Fibroblast of skin of scalp (primary cell): ENCODE measurements at places on chromosomes 1 and 21.

DNA sequence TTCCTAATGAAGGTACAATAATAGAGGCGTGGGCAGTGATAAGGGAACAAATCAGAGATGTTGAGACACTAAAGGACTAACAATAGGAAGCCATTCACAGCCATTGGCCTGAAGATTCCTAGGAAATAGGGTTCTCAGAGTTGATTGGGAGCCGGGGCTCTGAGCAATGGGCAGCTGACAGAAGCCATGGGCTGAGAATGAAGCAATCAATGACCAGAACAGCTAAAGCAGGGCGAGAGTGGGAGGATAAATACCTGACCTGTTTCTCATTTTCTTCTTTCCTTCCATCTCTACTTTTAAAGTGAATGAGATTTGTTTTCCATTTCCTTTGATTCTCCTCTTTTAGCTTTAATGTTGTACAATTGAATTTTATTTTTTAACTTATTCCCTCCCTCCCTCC, 774.7 kb upstream of the ADGRL4 start:
- no peak for DNase-seq

GRCh38 chr1:16198444-16199156, 13.9 kb downstream of the ARHGEF19 start:
- no peak for DNase-seq

DNA sequence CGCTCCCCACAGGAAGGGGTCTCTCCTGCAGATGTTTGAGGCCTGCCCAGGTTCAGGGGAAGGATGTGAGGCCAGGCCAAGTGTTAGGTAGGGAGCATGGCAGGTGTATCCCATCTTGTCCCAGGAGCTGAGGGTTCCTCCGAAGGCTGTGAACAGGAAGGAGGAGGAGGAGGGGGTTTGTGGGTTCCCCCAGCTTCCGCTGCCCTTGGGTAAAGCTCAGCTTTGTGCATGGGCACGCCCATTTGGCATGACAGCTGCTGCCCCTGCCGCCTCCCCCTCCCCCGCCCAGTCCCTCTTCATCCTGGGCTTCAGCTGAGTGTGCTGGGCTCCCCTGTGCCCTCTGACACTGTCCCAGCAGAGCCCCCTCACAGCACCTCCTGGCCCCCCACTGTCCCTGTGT, 25.5 kb downstream of the TNFRSF8 start:
- no peak for DNase-seq

- DNase-seq, result no peak
Observed at GRCh38 chr1:161218301-161219077, 3.4 kb downstream of the FCER1G start.

GRCh38 chr1:241808265-241808664, 39.7 kb upstream of the EXO1 start:
- DNase-seq, result no peak

DNA sequence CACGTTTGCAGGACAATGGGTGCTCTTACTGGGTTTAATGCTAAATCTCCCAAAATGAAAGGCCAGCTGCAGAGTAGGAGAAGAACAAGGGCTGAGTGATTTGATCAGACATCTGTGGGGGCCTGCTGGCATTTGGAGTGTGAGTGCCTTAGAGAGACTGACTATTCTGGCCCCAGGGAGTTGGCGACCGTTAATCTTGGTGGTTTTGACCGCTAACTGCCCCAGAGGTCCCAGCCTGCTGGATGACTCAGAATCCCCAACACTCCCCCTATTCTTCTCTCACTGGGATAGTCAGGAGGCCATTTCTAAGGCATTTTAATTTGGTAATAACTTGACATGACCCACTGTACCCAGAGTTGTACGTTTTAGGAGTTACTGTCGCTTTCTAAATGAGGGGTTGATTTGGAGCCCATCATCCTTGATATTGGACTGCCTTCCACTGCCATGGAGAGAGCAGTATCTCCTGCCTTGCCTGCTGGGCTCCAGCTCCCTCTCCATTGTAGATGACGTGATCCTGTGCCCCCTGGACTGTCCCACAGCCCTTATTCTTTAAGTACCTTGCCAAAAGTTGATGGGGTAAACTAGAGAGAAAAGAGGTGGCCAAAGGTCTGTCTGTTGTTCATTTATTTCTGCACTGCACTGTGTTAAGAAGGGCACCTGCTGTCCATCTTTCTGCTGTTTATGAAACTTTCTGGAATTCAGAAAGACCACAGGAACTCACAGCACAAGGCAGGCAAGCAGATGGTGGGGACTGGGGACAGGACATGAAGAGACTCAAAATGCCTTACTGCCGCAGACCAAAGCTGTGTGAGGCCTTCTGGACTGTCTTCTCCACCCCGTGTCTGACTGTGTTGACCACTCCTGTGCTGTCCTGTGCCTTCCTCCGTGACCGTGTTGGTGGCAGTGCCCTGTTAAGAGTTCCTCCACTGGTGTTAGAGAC, 98.2 kb upstream of the ARTN start:
- peak; percentile 86 for DNase-seq

DNA sequence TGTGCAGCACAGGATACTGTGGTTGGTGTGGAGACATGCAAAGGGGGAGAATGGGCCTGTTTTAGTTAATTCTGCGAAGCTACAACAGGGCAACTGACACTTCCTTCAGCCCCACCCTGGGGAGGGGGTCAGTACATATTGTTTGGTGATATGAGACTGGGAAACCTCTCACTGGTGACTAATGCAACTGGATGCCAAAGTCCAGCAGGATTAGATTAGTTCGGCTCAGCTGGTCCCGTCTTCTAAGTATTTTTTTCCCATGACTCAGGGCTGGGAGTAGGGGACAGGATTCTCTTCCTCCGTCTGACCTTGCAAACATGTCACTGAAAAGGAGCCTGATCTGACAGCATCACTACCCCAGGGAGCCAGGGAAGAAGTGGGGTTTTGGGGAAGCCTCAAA, 43.0 kb downstream of the PLXNA2 start:
- DNase-seq, result peak; percentile 96

- no peak for DNase-seq
Observed at GRCh38 chr1:245538671-245539070, 383.9 kb downstream of the KIF26B start.

DNA sequence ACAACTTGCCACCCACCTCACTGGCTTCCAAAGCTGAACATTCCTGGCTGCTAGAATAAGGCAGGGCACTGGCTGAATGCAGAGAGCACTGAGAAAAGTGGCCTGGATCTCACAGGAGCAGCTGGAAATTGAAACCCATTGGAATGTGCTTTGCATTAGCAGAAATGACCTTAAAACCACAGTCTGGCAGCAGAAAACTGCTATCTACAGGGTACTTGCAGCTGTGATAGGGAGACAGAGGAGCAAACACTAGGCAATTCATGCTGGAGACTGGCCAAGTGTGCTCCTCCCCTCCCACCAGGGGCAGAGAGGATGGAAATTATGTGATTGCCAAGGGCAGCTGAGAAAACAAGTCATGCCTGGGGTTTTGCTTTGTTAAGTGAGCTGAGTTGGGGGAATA, 47.2 kb downstream of the HSD3B1 start:
- peak; percentile 76 for DNase-seq

DNA sequence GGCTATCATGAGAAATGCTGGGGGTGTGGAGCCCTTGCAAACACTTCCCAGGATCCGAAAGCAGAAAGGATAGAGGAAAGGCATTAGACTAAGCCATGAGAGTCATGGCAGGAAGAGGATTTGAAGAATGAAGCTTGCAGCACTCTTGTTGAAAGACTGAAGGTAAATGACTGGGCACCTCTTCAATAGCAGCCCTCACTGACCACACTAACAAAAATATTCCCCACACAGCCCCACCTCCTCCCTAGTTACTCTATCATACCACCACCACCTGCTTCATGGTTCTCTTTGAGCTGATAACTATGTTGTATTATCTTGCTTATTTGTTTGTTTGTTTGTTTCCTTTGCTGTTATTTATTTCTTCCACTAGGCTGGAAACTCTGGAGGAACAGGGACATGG, 13.2 kb upstream of the ATP1A1 start:
- DNase-seq, result no peak

DNA sequence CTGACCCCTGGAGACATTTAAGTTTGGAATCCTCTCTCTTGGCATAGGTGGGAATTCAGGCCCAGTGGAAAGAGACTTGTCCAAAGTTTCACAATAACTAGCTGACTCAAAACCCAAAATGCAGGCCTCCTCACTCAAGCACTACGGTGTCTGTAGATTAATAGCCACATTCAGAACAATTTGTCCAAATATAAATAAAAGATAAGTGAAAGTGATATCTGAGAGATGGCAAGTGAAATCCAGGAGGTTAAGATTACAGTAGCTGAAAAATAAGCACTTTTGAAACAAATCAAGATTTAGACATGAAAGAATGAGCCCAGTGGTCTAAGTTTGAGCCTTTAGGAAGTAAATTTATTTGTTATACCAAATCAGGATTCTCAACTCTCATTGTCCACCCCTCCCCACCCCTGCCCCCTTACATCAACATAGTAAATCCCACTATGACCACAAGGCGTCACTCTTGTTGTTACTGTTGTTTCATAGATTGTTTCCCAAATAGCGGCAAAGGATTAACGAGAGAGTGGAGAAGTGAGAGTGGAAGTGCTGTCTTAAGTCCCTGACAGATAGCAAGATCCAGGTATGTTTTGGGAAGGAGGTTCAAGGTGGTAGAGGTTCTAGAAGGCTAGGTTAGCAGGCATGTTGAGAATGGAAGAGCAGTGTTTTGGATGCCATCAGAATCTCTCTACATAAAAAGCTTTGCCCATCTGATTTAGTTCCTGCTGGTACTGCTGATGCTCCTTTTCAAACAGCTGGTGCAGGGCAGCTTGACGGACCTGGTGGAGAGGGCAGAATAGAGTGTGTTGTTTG, 7.1 kb upstream of the TPM3 start:
- peak; percentile 64 for DNase-seq

DNA sequence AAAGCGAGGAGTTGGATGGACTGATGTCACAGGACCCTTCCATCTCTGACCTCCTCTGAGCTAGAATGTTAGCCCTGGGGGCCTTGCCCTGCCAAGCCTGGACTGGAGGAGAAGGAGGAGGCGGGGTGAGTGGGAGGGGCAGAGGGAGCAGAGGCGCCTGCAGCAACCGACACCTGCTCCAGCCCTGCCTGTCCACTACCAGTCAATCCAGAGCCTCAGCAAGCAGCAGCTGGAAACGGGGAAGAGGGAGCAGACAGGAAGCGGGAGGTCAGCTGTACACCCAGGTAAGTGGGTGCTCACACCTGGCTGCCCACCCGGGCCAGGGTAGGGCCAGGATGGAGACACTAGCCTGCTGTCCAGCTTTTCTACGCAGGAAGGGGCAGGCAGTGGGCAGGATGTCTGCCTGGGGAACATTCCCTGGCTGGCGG, at the start of gene IGFN1:
Gene IGFN1 (plus strand): TSS at position 201 of the 428 bp plus-strand sequence. CDS start 2,470 bp downstream, outside the sequence.
- no peak for DNase-seq

DNA sequence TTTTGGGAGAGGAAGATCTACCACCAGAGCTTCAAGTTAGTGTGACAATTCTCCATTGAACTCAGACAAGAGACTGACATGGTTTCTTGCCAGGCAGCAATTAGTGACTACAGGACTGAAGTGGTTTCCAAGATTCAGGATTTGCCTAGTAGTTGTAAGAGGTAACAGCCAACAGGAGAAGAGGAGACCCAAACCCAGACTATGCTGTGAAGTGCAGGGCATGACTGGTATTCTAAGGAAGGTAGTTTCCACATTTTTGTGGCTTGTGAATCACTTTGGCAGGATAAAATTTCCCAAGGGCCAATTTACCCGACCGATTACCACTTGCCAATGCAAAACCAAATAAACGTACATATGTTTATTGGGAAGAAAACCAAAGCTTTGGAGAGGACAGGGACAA, 14.7 kb upstream of the RAP1A start:
- peak; percentile 63 for DNase-seq

- DNase-seq, result no peak
Observed at GRCh38 chr1:97570691-97571090, 350.1 kb downstream of the DPYD start.

GRCh38 chr1:68051475-68051874, 1.0 kb upstream of the DIRAS3 start:
- peak; percentile 78 for DNase-seq

GRCh38 chr1:31549809-31550620, 26.3 kb upstream of the TINAGL1 start:
- no peak for DNase-seq

GRCh38 chr1:232970508-232970907, 20.1 kb downstream of the NTPCR start:
- no peak for DNase-seq

GRCh38 chr1:160460683-160461287, 60.4 kb downstream of the VANGL2 start:
- no peak for DNase-seq

DNA sequence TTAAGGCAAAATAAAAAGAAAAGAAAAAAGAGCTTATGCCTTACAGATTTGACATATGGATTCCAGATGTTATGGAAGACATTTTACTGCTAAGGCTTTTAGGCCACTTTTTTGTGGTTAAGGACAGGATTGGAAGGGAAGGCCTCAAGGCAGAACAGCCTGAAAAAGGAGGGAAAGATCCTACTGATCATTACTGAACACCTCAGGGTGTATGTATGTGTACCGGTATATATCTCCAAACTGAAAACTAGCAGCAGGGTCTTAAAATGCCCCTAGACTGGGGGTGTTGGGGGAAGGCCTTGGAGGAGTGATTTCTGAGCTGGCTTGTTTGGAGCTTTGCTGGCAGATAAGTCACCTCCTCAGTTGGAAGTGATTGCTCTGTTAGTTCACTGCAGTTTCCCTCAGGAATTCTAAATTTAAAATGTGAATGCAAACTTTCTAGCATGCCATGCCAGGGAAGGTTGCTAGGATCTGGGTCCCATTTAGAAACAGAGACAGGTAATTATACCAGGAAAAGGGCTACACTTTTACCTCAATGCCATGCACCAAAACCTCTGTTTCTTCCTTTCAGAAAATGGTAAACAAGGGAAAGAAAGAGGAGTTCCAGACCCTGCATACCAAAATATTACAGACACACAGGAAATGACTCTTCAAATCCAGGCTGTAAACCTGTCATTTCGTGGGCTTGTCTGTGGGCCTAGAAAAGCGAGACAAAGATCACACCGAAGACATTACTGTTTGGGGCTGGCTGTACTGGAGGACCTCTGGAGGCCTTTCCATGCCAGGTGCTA, 15.0 kb downstream of the C1orf52 start:
- peak; percentile 43 for DNase-seq

DNA sequence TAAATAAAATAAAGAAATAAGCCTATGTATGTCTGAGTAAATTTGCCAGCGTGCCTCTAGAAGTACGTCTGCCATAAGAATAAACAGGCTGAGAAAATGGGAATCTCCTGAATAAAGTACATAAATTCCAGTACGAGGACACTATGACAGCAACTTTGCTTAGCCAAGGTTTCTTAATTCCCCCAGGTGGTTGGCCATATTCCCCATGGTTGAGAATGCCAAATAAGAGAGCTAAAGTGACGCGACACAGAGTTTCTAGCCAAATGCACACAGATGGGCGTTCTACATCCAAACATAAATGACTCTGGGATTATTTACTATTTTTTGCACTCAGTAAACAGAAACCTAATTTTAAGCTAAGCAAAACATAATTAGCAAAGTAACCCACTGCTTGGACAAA, 19.5 kb downstream of the KCNH1 start:
- DNase-seq, result no peak
